ENCODE measurements at places on chromosomes 12 and 14.

DNA sequence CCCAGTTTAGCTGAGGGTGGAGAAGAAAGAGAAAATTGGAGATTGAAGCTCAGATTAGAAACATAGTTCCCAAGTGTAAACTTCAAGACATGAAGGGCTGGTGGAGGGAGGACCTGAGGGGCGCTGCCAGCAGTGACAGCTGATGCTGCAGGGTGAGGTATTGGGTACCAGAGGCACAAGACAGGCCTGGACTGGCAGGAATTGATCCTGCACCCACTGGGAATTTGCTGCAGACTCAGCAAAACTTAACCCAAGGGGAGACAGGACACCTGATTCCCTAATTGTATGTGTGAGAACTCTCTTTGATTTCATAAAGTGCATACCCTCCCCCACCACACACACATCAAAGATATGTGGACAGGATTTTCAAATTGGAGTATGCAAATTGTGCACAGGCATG, 11.6 kb downstream of the PTPRR start:
- no peaks in the 10 kb centered on the region for H3K27me3 ChIP-seq
- no peak overlapping the region for H3K4me3 ChIP-seq
- DNase-seq = no peak
- H3K27ac ChIP-seq = no peak overlapping the region

DNA sequence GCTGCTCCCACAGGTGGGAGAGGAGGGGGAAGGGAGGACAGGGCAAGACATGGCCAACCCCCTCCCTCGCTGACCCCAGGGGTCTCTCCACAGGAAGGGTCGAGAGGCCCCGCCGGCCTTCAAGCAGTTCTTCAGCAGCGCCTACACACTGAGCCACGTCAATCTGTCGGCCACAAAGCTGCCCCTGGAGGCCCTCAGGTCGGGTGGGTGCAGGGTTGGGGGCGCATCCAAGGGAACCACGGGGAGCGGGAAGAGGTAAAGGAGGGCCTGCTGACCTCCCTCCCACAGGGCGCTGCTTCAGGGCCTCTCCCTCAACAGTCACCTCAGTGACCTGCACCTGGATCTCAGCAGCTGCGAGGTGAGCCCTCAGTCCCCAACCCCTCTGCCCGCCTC, 6.1 kb downstream of the CARMIL3 start:
- DNase-seq = no peak
- H3K36me3 ChIP-seq = no peaks in the 10 kb centered on the region
- no peaks in the 10 kb centered on the region for H3K27me3 ChIP-seq
- H3K4me1 ChIP-seq = no peaks in the 10 kb centered on the region

DNA sequence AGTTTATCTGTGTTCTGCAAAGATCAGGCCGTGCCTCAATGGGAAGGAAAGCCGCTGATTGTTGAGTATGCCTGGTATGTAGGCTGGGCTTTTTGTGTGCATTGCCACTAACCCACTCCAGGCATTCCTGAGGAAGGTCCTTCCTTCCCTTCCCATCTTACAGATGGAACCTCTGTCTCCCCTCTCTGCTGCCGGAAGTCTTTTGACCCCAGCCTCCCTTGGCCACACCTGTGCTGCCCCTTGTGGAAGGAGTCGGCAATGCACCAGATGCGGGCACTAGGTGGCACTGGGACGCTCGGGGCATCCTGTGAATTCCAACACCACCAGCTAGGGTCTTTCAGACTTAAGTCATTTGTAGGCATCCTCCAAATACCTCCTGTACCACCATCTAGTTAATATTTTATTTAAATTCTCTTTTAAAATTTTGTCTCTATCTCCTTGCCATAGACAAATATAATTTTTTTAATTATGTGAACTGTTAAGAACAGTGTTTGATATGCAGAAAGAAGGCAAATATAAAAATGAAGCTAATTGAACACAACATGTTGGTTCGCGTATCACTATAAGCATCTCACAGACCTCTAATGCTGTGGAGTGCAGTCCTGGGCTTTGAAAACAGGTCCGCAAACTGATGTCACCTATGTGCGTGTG, 99.6 kb downstream of the RIN3 start:
- DNase-seq = peak; percentile 89
- H3K4me3 ChIP-seq = no peak overlapping the region
- no peaks in the 10 kb centered on the region for H3K36me3 ChIP-seq
- no peaks in the 10 kb centered on the region for H3K4me1 ChIP-seq
- H3K27ac ChIP-seq = no peak overlapping the region

DNA sequence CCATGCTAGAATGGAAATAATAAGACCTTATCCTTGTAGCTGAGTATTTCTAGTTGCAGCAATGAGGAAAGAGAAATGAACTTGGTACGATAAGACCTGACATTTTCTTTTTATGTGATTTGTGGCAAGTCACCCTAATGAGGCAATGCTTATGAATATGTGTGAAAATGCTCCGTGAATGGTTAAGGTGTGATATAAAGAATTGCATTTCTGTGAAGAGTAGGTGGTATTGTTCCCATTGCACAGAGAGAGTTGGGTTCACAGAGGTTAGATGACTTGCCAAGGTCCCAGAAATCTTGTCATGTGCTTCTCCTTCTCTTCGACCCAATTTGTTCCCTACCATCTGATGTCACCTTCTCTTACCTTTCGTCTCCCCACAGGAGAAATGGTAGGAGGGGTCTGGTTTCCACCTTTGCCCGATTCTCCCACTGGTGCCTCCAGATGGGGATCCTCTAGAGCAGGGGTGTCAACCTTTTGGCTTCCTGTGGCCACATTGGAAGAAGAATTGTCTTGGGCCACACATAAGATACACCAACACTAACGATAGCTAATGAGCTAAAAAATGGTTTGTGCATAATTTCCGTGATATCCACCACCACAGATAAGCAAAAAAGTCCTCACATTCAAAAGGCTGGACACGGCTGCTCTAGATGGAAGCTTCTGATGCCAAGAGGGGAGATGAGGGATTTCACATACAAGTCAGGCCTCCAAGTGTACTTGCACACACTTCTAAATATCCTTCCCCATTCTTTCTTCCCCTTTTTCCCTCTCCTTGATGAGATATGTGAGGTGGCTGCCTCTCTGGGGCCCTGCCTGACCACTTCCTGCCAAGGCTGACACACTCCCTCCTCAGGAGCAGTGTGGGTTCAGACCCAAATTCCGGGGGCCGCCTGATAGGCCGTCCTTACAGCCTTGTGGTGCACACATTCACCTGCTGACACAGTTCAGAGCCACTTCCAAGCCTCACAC, 96.1 kb downstream of the PLXNC1 start:
- H3K4me3 ChIP-seq = no peak overlapping the region
- no peak for DNase-seq
- no peak overlapping the region for H3K27ac ChIP-seq
- no peaks in the 10 kb centered on the region for H3K27me3 ChIP-seq

DNA sequence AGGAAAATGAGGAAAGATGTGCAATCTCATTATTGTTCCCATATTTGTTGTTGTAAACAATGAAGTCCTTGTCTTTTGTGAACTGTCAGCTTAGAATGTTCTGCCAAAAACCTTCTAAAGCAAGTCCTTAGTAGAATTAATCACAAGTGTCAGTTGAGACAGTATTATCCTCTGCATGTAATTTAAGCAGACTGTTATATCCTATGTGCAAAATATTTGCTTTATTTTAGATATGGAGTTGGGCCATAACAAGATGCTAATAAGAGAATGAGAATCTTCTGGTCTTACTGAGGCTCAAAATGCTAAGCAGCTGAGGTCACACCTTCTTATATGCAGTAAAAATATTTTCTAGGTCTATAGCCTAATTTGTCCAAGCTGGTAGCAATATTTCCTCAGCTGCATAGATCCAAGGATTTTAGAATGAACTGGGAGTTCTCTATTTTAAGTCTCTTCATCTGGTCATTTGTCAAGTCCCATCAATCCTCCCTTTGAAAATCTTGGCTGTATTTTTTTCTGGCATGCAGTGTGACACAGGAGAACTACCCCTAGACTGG, 222.3 kb upstream of the NAV3 start:
- H3K27ac ChIP-seq = 0 out of 2 replicates have a peak overlapping the region, but pooled peaks have one; percentile 28
- DNase-seq = no peak
- no peaks in the 10 kb centered on the region for H3K27me3 ChIP-seq
- peaks cover 6% of the 10 kb centered on the region for H3K4me1 ChIP-seq
- H3K4me3 ChIP-seq = no peak overlapping the region
